ENCODE measurements at places on chromosomes 6 and 20.
A peak's percentile ranks its signal among the peaks of the same experiment; 100 is the strongest.

- peak; percentile 66 for DNase-seq
These were observed 82.3 kb upstream of the RIPOR2 start for GRCh38 chr6:25017932-25018567.

GRCh38 chr20:11391591-11391990, 526.1 kb upstream of the BTBD3 start:
- no peak for DNase-seq

DNA sequence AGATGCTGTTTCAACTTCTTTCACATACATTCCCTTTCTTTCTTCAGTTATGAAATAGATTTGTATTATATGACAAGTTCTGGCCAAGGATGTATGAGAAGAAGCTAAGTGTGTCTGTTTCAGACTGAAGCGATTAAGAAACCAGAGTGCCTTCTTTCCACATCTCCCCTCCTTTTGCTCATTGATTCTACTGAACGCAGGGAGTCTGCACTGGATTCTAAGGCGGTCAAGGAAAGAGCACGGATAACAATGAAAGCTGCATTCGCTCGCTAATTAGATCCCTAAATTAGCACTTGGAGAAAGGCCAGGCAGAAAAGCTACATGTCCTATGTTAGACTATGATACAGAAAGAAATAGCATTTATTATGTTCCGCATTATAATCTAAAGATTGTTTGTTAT, 267.7 kb downstream of the HAO1 start:
- no peak for DNase-seq

GRCh38 chr6:37667050-37667814, 30.5 kb downstream of the MDGA1 start:
- no peak for DNase-seq

DNA sequence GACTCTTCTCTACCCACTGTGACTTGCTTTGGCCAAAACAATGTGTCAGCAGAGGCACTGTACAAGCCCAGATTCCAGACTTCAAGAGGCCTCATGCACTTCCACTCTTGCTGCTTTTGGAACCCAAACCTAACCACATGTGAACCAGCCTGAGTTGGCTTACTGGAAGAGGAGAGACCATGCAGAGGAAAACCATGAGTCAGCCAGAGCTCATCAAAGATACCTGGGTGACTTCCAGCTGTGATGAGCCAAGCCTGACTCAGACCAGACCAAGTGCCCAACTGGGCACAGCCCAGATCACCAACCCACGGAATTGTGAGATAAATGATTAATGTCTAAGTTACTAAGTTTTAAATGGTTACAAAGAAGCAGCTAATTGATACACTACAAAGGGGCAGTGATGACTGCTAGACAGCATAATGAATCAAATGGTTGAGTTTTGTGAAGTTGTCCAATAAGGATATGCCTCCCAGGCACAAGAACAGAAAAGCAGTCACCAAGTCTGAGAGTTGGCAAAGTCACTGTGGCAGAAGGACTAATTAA, 16.2 kb upstream of the BEND6 start:
- DNase-seq = no peak

GRCh38 chr6:24547243-24547642, 52.5 kb downstream of the ALDH5A1 start:
- peak; percentile 23 for DNase-seq

GRCh38 chr6:7866526-7866925, 44.1 kb downstream of the TXNDC5 start:
- DNase-seq = no peak

- no peak for DNase-seq
These were observed 188.2 kb downstream of the ERMARD start for GRCh38 chr6:169939554-169940164.

- no peak for DNase-seq
These were observed 100.8 kb downstream of the SULF2 start for GRCh38 chr20:47684306-47685080.

- DNase-seq = no peak
These were observed 105.4 kb upstream of the PLEKHG1 start for GRCh38 chr6:150494241-150494640.

DNA sequence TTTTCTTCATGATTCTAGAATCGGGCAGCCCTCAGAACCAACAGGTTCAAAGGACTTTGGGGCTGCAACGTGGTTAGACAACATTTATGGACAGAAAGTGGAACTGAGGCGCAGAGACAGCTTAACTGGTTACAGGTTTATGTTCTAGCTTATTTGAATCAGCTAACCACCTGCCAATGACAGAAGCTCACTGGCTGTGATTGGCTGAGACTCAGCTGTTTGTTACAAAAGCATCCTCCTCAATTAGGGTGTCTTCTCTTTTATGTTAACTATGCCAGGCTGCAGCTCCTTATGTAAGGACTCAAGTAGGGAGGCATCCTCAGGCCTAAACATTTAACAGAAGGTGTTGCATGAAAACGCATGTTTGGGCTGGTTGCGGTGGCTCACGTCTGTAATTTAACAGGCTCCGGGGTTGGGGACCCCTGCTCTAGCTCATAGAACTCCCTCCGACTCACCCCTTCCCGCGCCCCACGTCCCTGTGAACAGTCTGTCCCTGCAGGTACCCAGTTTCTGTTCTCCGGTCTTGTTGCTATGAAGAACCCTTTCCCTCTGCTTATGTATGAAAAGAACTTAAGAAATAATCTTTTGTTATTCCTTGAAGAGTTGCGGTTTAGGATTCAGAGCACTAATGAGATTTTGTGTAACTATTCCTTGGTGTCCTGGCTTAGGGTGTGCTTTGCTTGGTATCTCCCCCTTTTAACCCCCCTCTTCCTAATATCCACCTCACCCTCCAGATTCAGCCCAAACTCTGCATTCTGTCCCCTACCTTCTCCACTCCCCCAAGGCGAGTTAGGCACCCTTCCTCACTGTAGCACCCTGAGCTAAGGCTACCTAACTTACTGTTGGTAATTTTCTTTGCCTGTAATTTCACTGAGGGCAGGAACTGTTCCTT, 1.2 kb upstream of the TMEM181 start:
- DNase-seq = no peak

GRCh38 chr6:133595111-133595761, 293.7 kb upstream of the TCF21 start:
- no peak for DNase-seq

DNA sequence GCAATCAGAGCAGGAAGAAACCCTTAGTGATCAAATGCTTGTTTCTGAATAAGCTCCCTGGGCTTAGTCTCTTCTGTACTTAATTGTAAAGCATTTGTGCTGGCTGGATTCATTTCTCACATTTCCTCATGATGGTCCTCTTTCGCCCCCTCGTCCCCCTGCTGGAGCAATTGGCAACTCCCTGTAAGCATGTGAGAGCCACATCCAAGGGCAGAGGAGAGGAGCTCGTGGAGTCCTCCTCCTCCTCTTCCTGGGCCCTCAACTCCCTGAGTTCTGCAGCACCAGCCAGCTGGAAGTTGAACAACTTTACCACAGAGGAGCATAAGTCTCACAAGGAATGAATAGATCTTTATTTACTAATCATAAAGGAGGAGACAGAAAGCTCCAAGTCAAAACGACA, 12.6 kb downstream of the ANKEF1 start:
- DNase-seq = no peak

Data from stimulated activated CD4-positive, alpha-beta T cell treated with anti-CD3 and anti-CD28 coated beads, Interleukin-2, amount 100 ng/mL, for 48 hours (primary cell).